BJ (cell line): ENCODE measurements at places on chromosomes 2 and 18.

DNA sequence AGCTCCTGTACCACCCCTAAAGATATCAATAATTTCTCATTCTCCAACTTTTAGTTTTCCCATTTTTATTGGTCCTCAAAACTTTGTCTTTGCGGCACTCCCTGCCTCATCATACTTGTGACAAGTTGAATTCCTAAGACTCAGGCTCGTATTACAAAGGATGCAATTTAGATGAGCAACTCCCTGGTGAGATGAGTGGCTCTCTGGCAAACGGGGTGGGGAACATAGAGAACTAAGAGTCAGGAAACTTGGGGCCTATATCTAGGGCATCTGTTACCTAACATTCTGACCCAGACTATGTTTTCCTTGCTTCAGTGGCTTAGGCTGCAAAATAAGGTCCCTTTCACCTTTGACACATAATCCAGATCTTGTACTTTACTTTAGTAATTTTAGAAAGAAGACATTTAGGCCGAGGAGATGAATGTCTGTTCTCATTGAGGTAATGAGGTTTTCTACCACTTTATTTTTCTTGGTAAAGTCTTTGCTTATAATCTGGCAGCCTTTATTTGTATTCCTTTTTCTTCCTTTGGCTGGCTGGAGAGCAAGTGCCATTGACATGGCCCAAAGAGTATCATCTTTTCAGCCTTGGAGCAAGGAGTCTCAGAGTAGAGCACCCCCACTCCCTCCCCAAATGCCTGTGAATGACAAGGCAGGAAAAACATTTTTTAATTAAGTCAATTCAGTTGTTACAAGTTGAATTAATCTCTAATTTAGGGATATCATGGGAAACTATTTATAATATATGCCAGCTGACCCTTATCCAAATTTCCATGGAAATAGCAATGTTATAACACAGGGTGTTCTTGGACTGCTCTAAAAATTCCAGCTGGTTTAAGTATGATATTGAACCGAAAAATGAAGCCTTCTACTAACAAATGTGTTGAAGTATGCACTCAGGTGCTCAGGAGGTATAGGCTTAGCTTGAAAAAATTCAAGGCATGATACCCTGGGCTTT lies 15.2 kb downstream of the TSPYL6 start:
- no peak for DNase-seq

DNA sequence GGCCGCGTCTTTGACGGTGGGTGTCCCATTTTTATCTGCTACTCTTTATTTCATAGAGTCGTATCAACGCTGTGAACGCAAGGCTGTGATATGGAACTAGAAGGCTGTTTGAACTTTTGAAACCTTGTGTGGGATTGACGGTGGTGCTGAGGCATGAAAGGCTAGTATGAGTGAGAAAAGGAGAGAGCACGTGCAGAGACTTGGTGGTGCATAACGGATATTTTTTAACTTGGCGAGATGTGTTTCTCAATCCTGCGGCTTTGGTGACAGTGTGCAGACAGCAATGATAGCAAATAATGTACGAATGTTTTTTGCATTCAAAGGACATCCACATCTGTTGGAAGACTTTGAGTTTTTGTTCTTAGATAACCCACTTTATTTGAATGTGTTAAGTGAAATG lies 6.2 kb downstream of the HES6 start:
- no peak for DNase-seq

- peak; percentile 93 for DNase-seq
Measured at GRCh38 chr2:37610638-37611289, 60.7 kb downstream of the CDC42EP3 start.

- DNase-seq, result no peak
Measured at GRCh38 chr2:197274349-197274748, 36.2 kb downstream of the ANKRD44 start.

- DNase-seq, result no peak
Measured at GRCh38 chr2:240128608-240129145, 7.4 kb downstream of the COPS9 start.

DNA sequence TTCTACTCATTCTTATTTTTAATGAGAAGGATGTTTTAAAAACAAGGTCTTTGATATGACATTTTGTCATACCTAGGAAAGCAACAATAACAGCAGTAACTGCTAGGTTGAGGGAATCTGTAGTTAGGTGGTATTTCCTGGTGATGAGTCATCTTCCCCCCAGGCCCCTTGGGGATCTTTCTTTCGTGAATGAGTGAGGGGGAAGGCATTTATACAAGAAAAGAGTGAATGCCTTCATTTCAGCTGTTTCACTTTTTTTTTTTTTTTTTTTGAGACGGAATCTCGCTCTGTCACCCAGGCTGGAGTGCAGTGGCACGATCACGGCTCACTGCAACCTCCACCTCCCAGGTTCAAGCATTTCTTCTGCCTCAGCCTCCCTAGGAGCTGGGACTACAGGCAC lies 108.6 kb downstream of the MAP4K4 start:
- DNase-seq, result no peak

DNA sequence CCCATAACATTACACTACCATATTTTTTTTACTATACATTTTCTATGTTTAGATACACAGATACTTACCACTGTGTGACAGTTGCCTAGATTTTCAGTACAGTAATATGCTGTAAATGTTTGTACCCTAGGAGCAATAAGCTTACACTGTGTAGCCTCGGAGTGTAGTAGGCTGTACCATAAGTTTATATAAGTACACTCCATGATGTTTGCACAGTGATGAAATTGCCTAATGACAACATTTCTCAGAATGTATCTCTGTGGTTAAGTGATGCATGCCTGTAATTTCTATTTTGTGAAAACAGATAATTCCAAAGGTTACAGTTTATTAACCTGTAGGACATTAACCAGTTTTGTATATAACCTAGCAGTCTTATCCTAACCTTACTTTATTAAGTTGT lies 128.1 kb upstream of the RBMS1 start:
- no peak for DNase-seq

DNA sequence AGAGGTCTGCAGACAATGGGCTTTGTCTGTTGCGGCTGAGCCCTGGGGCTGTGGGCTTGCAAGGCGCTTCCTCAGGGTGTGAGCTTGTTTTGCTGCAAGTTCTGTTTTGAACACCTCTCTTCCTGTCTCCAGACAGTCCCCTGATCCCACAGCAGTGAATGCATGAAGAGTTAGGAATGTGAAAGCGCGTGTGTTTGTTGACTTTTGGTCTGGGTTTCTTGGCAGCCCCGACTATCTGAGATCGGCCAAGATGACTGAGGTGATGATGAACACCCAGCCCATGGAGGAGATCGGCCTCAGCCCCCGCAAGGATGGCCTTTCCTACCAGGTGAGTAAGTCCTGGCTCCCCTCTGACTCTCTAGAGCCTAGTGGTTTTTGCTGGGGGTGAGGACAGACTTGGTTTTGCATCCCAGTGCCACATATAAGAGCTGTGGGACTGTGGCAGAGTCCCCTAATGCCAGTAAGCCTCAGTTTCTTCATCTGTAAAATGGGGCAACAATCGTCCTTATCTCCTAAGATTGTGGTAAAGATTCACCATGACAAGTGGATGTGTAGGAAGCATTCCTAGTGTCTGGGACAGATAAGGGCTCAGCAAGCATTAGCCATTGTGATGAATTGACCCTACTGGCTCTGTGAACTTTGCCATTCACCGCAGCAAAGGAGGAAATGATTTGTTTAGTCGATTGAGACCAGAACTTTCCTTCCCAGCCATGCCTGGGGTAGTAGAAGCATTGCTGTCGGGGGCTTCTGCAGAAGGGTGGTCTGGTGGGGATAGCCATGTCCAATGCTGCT lies 3.0 kb downstream of the LBH start:
- peak; percentile 64 for DNase-seq

GRCh38 chr18:68699043-68699442 lies 15.9 kb downstream of the TMX3 start:
- no peak for DNase-seq

GRCh38 chr2:217277646-217278398 lies 418.0 kb upstream of the TNP1 start:
- DNase-seq, result peak; percentile 44

DNA sequence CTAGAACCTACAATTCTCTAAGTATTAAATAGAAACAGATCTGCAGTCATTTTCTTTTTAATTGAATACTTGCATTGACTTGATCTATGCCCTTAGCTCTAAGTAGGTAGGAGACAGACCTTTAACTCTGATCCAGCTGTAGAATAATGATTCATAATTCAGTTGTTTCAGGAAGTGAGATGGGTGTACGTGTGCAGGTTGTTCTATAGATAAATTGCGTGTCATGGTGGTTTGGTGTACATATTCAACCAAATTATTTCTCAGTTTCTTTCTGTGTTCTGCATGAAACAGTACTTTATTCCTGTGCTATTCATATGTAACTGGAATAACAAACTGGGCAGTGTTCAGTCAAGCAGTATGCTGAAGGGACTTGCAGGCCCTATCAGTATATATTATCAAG lies 34.3 kb upstream of the CD226 start:
- no peak for DNase-seq

DNA sequence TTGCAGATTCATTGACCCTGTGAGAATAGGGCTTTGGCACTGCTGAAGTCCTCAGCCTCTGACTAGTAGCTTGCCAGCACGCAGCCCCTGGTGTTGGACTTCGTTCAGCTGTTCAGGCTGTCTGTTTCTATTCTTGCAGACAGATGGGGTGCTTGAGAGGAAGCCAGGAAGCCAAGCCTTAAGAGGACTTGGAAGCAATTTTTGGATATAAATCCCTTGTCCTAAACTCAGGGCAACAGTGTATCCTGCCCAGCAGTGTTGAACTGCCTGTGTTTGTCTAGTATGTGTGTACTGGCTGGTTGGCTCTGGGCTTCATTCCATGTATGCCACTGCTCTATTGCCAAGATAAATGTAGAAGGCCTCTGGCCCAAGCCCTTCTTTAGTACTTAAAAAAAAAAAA lies 108.6 kb downstream of the COMMD1 start:
- peak; percentile 16 for DNase-seq

GRCh38 chr2:240446664-240447175 lies 11.3 kb downstream of the GPC1 start:
- no peak for DNase-seq

GRCh38 chr2:94986392-94986963 lies 39.0 kb upstream of the MAL start:
- DNase-seq, result peak; percentile 4

- no peak for DNase-seq
Measured at GRCh38 chr2:34004936-34005335, 405.8 kb upstream of the FAM98A start.

DNA sequence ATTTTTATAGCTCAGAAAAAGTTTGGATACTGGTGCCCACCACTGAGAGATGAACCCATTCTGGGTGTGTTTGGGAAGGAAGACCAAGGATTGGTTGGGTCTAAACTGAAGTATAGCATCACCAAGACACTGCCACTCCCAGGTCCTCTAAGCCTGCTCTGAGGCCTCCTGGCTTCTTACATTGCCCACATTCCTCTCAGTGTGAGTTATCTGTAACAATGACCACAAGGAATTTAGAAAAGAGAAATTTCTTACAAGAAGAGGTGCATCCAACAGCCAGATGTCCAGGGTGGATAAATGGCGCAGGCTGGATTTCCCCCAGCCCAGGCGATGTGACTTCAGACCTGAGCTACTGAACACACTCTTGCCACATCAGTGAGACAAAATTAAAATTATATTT lies 1.6 kb upstream of the GPR45 start:
- peak; percentile 82 for DNase-seq

DNA sequence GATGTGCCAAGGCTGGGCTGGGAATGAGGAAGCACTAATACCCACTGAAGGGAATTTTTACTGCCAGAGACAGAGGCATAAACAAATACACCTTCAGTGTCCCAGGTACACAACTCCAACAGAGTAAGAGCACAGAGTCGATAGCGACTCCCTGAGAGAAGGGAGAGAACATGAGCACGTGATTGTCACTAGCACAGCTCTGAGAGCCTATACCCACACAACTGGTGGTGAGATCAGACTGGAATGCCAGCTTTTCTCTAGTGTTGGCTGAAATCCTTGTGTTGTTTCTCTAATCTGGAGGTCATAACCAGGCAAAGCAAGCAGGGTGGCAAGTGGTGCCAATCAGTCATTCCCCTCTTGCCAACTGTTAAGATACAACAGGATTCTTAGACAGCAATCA lies 377.2 kb downstream of the CNTNAP5 start:
- no peak for DNase-seq

GRCh38 chr2:175964195-175964594 lies 37.9 kb downstream of the LNPK start:
- no peak for DNase-seq

GRCh38 chr2:72678024-72678423 lies 147.8 kb downstream of the EXOC6B start:
- no peak for DNase-seq

DNA sequence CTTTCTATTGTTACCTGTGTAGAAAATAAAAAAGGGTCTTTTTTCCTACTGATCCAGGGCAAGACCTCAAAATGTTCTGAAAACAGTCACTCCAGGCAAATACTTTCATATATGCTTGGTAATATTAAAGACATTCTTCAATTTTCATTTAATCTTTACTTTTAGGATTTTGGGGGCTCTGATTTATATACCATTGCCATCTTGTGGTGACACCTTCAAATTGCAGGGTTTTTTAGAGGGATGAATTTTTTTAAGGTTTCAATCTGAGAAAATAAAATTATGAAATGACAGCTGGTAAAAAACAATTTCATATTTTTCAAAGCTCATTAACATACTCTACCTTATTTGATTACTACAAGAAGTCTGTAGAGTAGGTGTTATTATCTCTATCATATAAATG lies 26.8 kb downstream of the MAPK4 start:
- no peak for DNase-seq

DNA sequence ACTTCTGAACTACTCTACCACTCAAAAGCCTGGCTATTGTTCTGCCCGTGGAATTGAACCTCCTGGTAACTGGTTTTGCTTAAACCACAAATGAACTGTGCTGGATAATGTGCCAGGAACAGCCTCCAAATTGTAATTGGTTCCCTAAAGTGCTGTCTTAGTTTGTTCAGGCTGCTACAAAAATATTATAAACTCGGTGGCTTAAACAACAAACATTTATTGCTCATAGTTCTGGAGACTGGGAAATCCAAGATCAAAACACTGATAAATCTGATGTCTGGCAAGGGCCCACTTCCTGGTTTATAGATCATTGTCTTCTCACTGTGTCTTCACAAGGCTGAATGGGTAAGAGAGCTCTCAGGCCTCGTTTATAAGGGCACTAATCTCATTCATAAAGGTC lies 149.2 kb upstream of the NCKAP5 start:
- peak; percentile 41 for DNase-seq

GRCh38 chr2:196277002-196277401 lies 105.6 kb upstream of the STK17B start:
- no peak for DNase-seq

DNA sequence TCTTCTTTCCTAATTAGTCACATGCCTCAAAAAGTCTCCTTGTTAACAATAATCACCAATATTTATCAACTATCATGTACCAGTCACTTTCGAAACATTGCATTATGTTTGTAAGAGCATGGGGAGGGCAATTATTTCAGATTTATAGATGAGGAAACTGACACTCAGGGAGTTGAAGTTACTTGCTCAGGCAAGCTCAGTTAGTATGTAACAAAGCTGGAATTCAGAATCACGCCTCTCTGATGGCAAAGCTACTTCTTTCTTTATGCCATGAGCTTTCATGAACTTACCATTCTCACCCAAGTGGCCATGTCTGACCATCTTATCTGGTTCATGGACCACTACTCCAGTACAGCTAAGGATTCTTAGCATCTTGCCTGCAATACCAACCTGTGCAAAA lies 183.4 kb upstream of the TANK start:
- DNase-seq, result no peak

- DNase-seq, result no peak
Measured at GRCh38 chr18:46433121-46433826, 223.7 kb downstream of the LOXHD1 start.
